Metanephros (tissue), 2 donors: ENCODE measurements at places on chromosomes 12 and 14. TPM values are rescaled to one million over a fixed set of nuclear protein-coding genes. Genes with fewer than 3 reads are reported as not detected.

FOXN4 gene
- total RNA-seq, result 0.29 TPM

EIF2S1 gene
- total RNA-seq, result 47.0 TPM

ZNF605 gene
- total RNA-seq, result 18.9 TPM

CLIP1 gene
- 37.3 TPM for total RNA-seq

KLRG1 gene
- 3.9 TPM for total RNA-seq

OR4K15 gene
- not detected for total RNA-seq

TEX52 gene
- not detected for total RNA-seq

NOS1 gene
- total RNA-seq, result 3.9 TPM

GALNT16 gene
- 5.8 TPM for total RNA-seq

CLEC4D gene
- 1.8 TPM for total RNA-seq

PDE3A gene
- total RNA-seq, result 46.7 TPM

GNG2 gene
- total RNA-seq, result 53.6 TPM

TEX22 gene
- total RNA-seq, result 0.23 TPM

HOXC4 gene
- 10.0 TPM for total RNA-seq

RASSF9 gene
- total RNA-seq, result 10.4 TPM

B3GNT4 gene
- total RNA-seq, result 1.1 TPM

BMP4 gene
- total RNA-seq, result 28.6 TPM

MMP14 gene
- 112 TPM for total RNA-seq

PIWIL1 gene
- total RNA-seq, result 0.35 TPM

LRTM2 gene
- 0.35 TPM for total RNA-seq

PIANP gene
- total RNA-seq, result 2.0 TPM

SIX6 gene
- not detected for total RNA-seq

KERA gene
- 2.7 TPM for total RNA-seq

AGAP2 gene
- 2.9 TPM for total RNA-seq

ACOT4 gene
- 2.4 TPM for total RNA-seq

FAIM2 gene
- total RNA-seq, result 2.7 TPM

AP5M1 gene
- 32.5 TPM for total RNA-seq

WIF1 gene
- total RNA-seq, result 1.9 TPM

DPPA3 gene
- total RNA-seq, result not detected

ZBTB25 gene
- total RNA-seq, result 12.6 TPM

SMIM41 gene
- 0.35 TPM for total RNA-seq

MYH6 gene
- 0.64 TPM for total RNA-seq

TMCC3 gene
- 23.3 TPM for total RNA-seq

CATSPERB gene
- total RNA-seq, result 0.99 TPM

GLIPR1L1 gene
- total RNA-seq, result not detected

SMCO2 gene
- 0.18 TPM for total RNA-seq

NGB gene
- not detected for total RNA-seq

C12orf56 gene
- 1.2 TPM for total RNA-seq

SERPINA12 gene
- not detected for total RNA-seq

TSPAN11 gene
- total RNA-seq, result 6.2 TPM

TMEM132C gene
- 5.1 TPM for total RNA-seq

POTEG gene
- not detected for total RNA-seq

FAM181A gene
- total RNA-seq, result not detected

KRT75 gene
- total RNA-seq, result not detected
